NCI-H1436 treated with DMSO at 0.1 percent for 48 hours (cell line): ENCODE measurements at places on chromosomes 2 and 18.
A peak's percentile ranks its signal among the peaks of the same experiment; 100 is the strongest.

DNA sequence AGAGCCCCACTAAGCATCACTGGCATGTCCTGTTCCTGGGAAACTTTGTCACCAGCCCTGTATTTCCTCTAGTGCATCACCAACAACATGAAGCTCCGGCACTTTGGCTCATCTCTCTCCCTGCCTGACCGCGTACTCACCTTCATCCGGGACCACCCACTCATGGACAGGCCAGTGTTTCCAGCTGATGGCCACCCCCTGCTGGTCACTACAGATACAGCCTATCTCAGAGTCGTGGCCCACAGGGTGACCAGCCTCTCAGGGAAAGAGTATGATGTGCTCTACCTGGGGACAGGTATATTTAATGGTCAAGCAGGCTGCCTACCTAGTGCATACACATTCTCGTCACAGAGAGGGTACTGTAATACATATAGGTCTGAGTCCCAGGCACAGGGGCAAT, 21.0 kb downstream of the SEMA4F start:
- DNase-seq: no peak

DNA sequence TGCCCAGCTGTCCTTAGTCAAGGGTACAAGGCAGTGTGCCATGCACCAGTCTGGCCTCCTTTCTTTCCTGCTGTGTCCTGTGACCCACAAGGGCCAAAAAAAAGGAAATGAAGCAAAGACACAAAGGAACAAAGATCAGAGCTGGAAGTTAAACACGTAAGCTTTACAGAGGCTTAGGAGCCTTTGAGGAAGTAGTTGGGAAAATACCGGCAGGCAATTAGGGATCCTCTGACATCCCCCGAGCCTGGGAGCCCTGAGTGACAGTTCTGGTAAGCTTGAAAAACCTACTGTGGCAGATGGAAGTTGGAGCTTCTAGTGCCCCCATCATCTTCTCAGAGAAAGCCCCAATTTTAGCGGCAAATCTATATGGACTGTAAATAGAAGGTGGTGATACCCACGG, 78.5 kb downstream of the SPRED2 start:
- DNase-seq: no peak

DNA sequence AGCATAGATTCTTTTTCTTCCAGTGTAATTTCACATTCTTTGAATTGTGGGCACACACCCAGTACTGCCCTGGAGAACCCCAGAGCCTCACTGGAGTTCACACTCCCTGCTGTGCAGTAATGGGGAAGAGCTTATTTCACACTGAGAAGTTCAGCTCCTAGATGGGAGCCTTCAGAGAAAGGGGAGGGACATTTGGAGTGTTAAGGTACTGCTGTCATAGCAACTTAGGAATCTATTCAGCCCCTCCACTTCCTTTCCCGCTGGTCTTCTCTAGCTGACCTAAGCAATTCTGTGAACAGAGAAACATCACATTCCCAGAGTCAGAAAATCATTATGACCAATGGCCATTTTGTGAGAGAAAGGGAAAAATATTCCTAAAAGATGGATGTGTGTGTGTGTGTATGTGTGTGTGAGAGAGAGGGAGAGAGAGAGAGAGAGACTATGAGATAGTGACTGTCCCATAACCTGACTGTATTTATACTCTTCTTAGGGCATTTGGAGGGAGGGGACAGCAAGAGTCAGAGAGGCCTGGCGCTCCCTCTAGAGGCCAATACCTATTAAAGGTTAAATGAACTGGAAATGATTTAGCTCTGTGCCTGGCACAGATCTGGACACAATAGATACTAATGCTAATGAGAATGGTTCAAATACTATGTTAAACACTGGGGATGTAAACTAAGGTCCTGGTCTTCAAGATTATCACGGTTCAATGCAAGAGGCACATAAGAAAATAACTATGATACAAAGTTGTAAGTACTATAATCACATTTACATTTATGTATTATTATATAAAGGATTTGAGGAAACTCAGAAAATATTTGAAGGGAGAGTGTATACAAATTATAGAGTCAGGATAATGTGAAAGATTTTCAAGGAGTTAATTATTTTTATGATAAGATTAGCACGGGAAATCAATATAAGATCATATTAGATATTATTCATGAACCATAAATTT, 41.5 kb upstream of the RPE start:
- DNase-seq: peak; percentile 23

DNA sequence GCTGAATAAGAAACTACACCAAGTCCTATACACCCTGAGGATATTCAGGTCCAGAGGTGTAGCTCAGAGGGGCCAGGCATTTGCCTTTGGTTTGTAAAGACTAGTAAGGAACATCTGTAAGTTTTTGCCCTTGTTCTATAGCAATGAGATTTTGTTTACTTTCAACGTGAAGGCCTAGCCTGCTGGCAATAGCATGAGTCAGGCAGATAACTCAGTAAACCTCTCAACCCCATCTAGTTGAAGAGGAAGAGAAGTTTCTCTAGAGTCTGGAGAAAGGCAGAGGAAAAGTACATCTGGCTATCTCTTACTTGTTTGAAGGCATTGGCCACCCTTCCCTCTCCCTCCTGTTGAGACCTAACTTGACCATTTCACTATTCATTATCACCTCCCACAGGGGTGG, 70.3 kb upstream of the ZNF521 start:
- no peak for DNase-seq

- DNase-seq: no peak
Observed at GRCh38 chr2:157333304-157334047, 7.9 kb upstream of the ERMN start.
